ENCODE measurements at places on chromosomes 6 and 20.

DNA sequence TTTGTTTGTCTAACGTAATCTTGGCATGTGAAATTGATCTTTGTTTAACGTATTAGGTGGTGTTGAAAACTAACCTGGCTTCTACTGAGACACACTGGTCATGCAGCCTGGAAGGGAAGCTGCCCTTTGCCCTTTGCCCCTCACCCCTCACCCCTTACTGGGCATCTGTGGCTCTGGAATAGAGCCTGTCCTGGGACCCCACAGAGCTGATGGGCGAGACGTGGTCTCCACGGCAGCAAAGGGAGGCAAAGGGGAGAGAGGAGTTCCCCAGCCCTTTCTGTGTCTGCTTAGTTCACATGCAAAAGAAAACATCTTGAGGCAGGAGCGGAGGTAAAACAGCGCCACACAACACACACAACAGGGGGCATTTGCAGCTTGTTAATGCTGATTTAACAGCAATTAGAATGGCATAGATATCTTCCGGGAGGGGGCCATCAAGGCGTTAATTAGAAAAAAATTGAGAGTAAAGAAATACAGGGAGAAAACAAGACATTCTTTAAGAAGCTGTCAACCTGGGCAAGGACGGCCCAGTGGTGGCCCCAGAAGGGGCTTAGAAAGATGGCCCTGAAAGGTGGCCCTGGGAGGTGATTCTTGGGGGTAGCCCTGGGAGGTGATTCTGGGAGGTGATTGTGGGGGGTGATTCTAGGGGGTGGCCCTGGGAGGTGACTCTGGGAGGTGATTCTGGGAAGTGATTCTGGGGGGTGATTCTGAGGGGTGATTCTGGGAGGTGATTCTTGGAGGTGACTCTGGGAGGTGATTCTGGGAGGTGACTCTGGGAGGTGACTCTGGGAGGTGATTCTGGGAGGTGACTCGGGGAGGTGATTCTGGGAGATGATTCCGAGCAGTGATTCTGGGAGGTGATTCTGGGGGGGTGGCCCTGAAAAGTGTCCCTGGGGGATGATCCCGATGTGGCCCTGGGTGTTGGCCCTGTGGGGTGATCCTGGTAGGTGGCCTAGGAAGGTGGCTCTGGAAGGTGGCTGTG, 44.5 kb upstream of the DACT2 start:
- DNase-seq = no peak

GRCh38 chr6:75842732-75843131, 93.7 kb downstream of the MYO6 start:
- no peak for DNase-seq

GRCh38 chr6:54621285-54621684, 225.3 kb upstream of the FAM83B start:
- no peak for DNase-seq

- DNase-seq = no peak
These were observed 57.3 kb upstream of the EDN1 start for GRCh38 chr6:12232821-12233220.

DNA sequence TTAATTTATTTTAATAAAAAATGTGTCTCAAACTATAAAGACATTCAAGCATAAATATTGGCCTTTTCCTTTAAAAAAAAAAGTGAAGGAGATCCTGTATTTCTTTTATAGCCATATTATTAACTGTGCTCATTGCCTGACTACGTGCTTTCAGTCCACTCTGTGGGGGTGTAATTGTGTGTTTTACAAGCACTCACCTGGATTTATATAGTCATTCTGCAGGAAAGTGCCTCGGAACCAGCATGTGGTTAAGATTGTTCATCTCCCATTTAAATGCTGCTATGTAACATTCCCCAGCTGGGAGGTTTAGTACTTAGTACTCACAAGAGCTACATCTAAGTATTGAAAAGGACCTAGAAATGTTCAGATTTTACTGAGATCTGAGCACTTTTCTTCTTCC, 47.9 kb upstream of the SLC22A16 start:
- DNase-seq = no peak

DNA sequence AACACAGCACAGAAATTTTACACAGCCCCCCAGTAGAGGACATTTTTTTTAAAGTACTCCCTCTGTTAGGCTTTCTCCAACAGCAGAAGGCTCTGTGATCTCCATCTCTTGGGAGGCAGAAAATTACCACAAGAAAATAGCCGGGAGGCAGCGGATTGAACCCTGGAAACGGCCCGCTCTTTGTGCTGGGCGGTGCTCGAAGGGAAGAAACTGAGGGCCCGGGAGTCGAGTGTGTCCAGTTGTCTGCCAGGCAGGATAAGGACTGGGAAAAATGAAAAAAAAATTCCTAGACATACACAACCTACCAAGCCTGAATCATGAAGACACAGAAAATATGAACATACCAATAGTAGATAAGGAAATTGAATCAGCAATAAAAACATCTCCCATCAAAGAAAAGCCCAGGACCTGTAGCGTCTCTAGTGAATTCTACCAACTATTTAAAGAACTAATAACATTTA, 31.5 kb downstream of the POM121L2 start:
- no peak for DNase-seq

GRCh38 chr6:40963019-40963418, 76.0 kb downstream of the UNC5CL start:
- no peak for DNase-seq

DNA sequence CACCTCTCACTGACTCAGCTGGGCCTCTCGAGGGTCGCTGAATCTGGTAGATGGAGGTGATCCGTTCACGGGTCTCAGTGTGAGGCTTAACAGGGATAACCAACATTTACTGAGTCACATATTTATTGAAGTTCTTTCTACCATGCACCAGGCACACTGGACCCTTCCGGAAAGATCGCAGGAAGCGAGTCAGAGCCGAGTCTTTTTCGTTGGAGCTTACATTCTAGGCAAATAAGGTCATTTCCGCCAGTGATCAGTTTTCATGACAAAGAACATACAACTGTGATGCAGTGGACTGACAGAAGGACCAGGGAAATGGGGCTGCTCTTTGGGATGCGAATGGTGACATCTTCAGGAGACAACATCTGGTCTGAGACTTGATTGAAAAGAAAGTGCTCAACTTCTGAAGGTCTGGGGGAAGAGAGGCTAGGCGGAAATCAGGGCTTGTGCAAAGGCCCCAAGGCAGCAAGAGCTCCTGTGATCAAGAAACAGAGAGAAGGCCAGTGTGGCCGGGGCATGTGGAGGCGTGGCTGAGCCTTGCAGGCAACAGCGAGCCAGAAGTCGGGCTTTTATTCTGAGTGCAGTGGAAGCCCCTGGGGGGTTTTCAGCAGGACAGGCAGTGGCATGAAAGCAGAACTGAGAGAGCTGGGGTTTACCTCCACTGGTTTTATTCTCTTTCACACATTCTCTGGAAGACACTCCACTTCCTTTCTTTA, 56.7 kb downstream of the APCDD1L start:
- DNase-seq = no peak

- no peak for DNase-seq
These were observed 60.9 kb downstream of the PLCB4 start for GRCh38 chr20:9129756-9130155.

DNA sequence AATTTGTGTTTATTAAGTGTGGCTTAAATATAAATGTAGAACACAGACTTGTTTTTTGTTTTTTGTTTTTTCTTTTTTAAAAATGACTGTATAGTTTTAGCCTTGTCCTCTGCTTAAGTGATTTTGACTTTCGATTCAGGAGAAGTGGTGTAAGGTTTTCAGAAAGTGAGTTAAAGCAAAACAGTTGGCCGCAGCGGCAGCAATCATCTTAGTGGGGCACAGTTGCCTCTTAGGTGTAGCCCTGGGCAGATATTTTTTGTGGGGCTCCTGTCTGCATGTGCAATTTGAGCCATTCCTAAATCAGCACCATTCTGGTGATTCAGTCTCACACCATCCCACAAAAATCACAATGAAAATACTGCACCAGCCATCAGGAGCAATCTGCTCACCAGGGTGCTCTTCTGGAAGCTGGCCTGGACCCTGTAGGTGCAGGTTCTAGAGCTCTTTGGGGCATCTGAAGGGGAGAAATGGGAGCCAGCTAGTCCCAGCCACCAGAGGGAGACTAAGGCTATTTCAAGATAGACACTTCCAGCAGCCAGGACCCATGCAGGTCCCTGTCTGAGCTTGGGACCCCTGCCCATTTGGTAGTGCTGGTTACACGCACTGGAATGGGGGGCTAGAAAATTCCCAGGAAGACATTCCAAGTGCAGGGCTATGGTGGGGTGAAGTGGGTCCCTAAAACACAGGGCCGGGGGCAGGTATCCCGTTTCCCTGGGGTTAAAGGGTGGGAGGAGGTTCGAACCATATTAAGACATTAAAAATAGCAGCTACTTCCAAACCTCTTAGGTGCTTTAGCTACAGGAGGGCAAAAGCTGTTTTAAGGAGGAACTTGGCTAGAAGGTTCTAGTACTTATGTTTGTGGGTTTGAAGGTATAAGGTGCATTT, 156.6 kb downstream of the NFATC2 start:
- no peak for DNase-seq

DNA sequence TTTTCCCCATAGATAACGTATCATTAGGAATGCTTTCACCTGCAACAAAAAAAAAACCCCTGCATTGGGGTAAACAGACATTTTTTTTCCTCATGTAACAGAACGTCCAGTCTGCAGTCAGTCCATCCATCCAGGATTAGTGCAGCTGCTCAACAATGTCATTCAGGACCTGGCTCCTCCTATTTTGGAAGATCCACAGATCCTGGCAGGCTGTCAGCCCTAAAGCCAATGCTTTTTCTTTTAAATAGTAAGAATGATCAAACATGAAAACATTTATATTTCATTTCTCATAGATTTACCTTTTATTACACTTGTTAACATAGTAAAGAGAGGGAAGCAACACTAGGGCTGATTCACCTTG, 116.5 kb upstream of the CCDC28A start:
- DNase-seq = no peak

- no peak for DNase-seq
These were observed 30.3 kb downstream of the KIF13A start for GRCh38 chr6:17957086-17957485.

DNA sequence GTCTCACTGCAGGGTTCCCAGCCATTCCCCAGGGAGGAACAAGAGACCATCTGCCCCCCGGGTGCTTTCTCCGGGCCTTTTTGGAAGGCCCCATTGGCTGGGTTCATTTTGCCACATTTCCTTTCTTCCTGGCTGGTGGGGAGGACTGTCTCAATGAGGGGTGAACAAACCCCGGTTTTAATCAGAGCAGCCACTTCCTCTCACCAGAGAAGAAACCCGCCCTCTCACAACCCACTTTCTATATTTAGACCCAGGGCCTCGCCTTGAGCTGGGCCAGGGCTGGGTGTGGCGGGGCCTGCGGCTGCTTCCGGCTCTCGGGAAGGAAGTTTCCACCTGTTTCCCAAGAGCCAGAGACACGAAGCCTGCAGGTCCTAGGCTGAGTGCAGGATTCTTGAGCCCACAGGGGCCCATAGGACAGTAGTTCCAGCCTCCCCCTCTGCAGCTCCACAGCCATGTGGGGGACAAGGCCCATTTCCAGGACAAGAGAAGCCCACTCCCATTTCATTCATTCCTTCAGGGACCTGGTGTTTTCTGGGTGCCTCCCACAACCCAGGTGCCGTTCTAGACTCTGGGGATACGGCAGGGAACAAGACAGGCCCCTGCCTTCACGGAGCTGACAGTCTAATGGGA, 41.8 kb downstream of the RBM38 start:
- DNase-seq = no peak

DNA sequence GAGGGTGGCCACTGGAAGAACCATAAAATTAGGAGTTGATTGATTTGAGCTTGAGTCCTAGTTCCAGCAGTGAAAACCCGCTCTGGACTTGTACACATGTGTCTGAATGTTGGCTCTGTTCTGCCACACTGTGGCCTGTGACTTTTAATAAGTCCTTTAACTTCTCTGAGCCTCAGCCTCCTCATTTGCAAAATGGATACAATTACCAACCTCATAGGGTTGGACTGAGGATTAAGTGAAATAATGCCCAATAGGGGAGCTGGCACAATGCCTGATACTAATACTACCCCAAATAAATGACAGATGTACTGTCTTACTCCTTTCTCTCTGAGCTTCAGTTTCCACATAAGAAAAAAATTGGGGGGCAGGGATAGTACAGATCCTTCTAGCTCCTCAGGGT, 92.6 kb upstream of the RIPOR2 start:
- DNase-seq = no peak

GRCh38 chr6:33957131-33957891, 153.5 kb upstream of the MLN start:
- DNase-seq = no peak

DNA sequence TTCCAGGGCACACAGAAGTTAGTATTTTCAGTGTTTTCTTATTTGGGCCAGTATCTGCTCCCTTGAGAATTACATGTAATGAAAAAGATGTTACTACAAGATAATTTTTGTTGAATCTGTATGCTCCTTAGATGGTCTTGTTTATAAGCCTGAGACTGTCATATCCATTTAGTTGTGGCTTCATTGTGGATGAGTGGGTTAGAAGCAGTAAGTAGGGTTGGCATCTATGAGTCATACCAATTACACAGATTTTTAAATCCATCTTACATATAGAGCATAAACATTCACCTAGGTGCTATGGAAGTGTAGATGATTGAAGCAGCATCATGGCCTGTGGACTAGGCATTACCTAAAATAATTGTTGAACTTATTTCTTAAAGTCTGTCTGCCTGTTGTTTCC, 13.5 kb upstream of the BAG2 start:
- DNase-seq = no peak

- no peak for DNase-seq
These were observed 267.9 kb downstream of the DLL1 start for GRCh38 chr6:170022827-170023619.

DNA sequence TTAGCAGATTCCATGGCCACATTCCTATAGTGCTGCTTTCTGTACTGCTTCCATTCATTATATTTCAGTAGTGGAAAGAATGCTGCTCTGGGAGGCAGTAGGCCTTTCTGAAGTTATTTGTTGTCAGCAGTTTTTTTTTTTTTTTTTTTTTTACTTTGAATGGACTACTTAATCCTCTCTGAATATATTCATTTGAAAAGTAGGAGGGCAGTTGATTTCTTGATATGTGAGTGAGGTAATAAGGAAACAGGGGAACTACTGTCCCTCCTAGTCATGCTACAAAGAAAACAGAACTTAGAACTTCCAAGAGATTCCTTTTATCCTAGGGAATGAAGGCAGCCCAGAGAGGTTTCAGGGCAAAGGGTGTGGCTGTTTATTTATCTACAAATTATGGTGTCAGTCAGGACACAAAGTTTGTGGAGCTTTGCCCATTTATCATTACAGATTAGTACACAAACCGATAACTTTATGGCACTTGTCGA, 155.9 kb downstream of the JARID2 start:
- no peak for DNase-seq

GRCh38 chr6:101236709-101237108, 156.8 kb upstream of the GRIK2 start:
- DNase-seq = no peak

GRCh38 chr6:79922018-79922417, 25.3 kb downstream of the ELOVL4 start:
- no peak for DNase-seq

- no peak for DNase-seq
These were observed 17.4 kb upstream of the RAB32 start for GRCh38 chr6:146526192-146526591.

- DNase-seq = no peak
These were observed 145.8 kb upstream of the SNX9 start for GRCh38 chr6:157677235-157677634.
